Heart right ventricle (tissue), 16 donors: ENCODE measurements at places on chromosomes 3 and 15. TPM values are rescaled to one million over a fixed set of nuclear protein-coding genes. Genes with fewer than 3 reads are reported as not detected.

Gene C2CD4B
- 1.6 TPM for total RNA-seq

GRCh38 chr3:68977486-68978167 lies 35.9 kb downstream of the EOGT start:
- DNase-seq = no peak

Gene LRRC3B
- total RNA-seq = not detected

GRCh38 chr15:39581793-39582285 lies 960 bp downstream of the THBS1 start:
- peak; percentile 44 for DNase-seq

- DNase-seq = no peak
Observed at GRCh38 chr3:117661818-117662095, 952.2 kb downstream of the TUSC7 start.

- DNase-seq = no peak
Observed at GRCh38 chr3:141080431-141080830, 29.3 kb downstream of the SPSB4 start.

Gene PLA2G4E
- total RNA-seq = not detected

GRCh38 chr3:94305835-94306611 lies 243.2 kb downstream of the NSUN3 start:
- no peak for DNase-seq

Gene NPAP1
- not detected for total RNA-seq

- no peak for DNase-seq
Observed at GRCh38 chr3:49349348-49350114, 8.6 kb downstream of the GPX1 start.

Gene CHRFAM7A
- total RNA-seq = 0.56 TPM

- DNase-seq = no peak
Observed at GRCh38 chr15:74345051-74345450, 22.4 kb downstream of the CYP11A1 start.

DNA sequence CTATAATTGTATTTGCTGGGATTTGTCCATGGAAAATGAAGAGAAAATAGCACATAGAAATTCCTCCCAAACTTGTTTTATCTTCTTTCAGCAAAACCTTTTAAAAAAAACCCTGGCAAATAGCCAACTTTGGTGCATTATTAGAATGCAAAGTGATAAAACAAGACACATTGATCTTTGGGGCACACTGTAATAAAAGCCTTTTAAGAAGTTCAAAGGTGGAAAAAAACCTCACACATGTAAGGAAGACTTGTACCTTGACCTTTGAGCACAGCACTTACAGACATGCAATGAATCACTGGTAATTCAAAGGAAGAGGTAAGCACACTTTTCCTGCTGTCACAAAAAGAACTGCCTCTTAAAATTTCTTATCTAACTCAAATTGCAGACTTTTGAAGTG lies 8.0 kb upstream of the MORC1 start:
- no peak for DNase-seq

DNA sequence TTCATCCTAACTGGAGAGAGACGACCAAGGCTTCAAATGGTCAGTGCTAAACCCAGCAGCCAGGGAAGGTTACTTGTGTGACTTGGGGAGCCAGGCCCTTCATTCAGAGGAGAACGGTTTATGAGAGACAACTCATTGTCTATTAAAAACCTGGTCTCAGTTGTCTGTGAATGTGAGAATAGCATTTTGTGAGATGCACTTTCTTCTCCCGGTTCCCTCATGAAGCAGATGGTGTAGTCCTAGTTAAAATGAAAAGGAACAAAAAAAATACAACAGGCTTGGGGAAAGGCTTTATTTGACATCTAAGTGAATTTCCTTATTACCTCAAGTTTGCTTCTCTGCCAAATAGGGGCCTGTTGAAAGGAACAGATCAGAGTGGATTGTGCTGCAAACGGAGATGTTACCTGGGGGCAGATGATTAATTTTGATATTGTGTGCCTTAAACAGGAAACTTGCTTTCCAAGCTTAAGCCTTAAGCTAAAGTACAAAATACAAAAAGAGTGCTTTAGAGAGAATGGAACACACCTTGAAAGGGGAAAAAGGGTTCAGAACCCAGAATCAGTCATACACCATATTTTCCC lies 202.7 kb upstream of the BHLHE40 start:
- no peak for DNase-seq

DNA sequence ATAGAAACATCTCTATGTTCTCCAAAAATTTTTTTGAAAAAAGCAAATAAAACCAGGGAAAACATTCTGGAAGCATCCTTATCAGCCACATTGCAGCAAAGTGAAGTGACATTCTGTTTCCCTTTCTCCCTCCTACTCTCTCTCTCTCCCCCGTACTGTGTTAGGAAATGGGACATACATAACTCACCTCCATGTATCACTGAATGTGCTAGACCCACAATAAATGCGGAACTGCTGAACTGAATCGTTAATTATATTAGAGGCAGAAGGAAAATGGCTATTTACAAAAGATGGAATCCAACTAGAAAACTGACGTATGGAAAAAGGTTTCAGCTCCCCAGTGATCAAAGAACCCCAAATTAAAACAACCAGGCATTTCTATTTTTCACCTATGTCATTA lies 129.8 kb downstream of the MINAR1 start:
- DNase-seq = no peak

Gene HTR3E
- total RNA-seq = not detected

DNA sequence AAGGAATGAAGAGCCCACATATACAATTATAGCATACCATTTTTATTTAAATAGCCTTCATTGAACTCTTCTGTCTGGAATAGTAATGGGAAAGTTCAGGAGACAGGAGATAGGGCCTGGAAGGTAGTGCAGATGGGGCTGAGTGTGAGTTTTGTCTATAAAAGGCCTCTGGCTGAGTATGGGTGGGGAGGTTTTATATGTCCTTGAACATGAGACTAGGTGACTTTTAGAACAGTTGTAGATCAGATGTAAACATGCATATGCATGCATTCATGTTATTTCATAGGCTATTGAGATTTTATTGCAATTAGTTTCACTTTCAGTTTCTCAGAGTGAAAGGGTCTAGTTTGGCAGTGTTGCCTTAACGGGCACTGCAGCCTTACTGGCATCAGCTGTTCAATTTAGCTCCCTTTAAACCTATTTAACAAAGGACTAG lies 27.1 kb downstream of the CGGBP1 start:
- no peak for DNase-seq

DNA sequence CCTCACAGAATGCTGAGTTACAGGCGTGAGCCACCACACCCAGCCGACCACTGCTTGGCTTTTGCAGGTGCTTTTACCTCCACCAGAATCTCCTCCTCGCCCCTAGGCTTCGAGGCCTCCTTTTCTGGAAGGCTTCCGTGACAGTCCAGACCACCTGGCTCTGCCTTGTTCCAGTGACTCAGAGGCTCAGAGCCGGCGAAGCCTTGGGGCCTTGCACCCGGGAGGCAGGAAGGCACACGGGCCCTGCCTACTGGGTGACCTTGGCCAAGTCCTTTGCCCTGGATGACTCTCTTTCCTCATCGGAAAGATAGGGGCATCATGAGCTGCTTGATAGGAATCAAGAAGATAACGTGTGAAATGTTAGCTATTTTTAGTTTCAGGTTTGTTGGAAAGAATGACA lies 31.3 kb upstream of the FURIN start:
- DNase-seq = no peak

GRCh38 chr3:62261121-62261520 lies 112.2 kb downstream of the FEZF2 start:
- DNase-seq = no peak

Gene TGM5
- total RNA-seq = not detected

DNA sequence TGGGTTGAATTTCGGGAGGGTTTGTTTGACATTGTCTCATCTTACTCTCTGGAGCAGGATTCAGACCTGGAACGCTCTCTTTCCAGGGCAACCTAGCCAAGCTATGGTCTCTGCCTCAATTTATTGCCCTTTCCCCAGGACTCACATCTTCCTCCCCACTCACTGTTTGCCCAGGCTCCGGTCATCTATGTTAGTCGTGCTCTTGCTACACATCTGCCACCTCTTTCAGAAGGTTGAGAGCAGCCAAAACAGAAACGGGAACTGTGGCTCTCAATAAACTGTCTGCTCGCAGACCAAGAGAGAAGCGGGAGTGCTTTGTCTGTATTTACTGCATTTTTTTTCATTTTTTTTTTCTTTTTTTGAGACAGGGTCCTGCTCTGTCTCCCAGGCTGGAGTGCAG lies 81.6 kb downstream of the ST6GAL1 start:
- no peak for DNase-seq

Gene RNF7
- 80.4 TPM for total RNA-seq

DNA sequence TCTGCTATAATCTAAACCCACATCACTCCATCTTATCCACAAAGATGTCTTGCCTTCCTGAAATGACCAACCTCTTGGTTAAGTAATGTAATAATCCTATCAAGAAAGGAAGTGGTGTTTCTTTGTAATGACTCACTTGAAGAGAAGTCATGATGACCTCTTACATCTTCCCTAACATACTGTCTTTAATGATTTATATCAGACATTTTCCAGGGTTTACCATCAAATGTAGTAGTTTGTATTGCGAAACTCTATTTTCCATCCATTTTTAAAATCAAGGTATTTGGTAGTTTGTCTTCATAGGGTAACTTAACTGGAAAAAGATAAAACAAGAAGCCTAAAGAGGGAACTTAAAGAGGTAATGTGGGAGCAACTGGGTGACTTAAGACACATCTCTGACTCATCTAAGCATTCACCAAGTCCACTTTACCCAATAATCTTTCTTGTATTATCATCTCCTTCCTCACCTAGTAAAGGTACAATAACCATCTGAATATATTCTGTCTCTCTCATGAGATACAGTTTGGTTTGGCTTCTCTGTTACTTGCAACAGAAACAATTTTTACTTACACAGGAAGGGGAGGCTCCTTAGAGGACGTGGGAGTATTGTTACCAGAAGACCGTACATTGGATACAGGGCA lies 5.7 kb upstream of the MAPK6 start:
- DNase-seq = no peak

Gene CHRD
- 7.1 TPM for total RNA-seq
